Erythroblast (primary cell): ENCODE measurements at places on chromosomes 16 and 17.

GRCh38 chr16:11602321-11602720 lies 15.6 kb upstream of the LITAF start:
- DNase-seq, result no peak

DNA sequence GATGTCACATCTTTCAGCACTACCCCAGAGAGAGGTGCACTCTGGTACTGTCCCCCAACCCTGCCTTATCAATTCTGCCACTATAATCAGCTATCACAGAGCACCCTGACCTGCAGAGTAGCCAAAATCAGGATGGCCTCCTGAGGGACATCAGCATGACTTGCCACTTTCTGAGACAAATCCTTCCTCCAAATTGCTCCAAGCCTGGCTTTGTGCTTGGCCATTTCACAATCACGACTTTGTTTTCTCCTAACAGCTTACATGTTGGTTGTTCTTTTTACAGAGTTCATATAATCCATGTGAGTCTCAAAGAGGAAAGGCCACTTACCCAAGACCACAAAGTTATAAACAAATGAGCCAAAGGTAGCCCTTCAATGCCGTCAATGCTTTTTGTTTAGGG lies 449.0 kb upstream of the CDH5 start:
- DNase-seq, result no peak

DNA sequence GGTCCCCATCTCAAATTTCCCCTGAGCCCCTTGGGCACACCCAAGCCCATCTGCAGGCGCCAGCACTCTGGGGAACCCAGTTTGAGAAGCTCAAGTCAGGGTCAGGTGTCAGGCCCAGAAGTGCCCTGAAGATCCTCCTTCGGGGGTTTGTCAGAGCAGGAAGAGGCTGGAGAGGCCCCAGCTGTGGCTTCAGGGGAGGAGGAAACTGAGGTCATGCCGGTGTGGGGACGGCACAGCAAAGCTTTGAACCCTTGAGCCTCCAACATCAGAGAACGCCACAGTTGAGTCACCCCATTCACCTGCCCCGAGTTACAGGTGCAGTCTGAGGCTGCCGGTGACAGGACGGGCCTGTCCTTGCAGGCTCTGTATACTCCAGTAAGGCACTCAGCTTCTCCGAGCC lies 140.2 kb upstream of the CIBAR2 start:
- DNase-seq, result no peak

GRCh38 chr17:68694791-68695485 lies 93.8 kb upstream of the FAM20A start:
- DNase-seq, result no peak

GRCh38 chr17:47622180-47622549 lies 27.6 kb upstream of the KPNB1 start:
- no peak for DNase-seq

GRCh38 chr16:47976636-47977210 lies 179.1 kb downstream of the ABCC12 start:
- no peak for DNase-seq

DNA sequence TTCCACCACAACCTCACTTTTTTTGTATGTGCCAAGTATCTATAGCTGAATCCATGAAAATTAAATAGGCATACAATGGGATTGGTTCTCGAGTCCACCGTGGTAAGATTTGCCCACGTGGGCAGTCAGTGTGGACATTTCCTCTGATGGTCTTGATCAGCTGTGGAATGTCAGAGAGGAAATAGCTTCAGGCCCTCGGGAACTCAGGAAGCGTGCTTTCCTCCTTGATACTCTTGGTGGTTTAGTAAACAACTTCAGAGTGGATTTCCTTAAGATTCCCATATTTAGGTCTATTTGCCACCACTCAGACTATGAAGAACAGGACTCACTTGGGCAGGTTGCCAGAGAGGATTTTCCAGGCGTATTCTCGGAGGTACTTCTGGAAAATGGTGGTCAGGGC lies 152.5 kb downstream of the VPS53 start:
- no peak for DNase-seq

DNA sequence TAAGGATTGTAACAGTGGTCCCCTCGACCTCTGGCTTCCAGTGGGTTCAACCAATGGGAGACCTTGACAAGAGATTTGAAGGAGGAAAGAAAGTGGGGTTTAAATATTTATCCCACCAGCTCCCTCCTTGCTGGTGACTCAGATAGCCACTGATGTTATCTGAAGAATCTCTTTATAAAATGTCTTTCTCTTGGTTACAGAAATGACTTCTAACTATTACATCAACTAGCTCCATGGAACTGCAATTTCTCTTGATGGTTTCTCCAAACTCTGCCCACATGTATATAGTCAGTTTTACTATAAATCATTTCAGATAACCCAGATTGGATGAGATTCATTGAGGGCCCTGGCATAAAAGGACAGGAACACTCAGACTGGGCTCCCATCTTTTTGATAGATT lies 920.2 kb upstream of the SOX9 start:
- DNase-seq, result no peak

- no peak for DNase-seq
Measured at GRCh38 chr16:80620736-80621605, 80.2 kb downstream of the DYNLRB2 start.

GRCh38 chr16:81585785-81586184 lies 141.2 kb downstream of the CMIP start:
- DNase-seq, result no peak

- no peak for DNase-seq
Measured at GRCh38 chr17:56570199-56570598, 23.3 kb upstream of the NOG start.

- DNase-seq, result no peak
Measured at GRCh38 chr17:67390646-67391361, 13.7 kb downstream of the PITPNC1 start.

DNA sequence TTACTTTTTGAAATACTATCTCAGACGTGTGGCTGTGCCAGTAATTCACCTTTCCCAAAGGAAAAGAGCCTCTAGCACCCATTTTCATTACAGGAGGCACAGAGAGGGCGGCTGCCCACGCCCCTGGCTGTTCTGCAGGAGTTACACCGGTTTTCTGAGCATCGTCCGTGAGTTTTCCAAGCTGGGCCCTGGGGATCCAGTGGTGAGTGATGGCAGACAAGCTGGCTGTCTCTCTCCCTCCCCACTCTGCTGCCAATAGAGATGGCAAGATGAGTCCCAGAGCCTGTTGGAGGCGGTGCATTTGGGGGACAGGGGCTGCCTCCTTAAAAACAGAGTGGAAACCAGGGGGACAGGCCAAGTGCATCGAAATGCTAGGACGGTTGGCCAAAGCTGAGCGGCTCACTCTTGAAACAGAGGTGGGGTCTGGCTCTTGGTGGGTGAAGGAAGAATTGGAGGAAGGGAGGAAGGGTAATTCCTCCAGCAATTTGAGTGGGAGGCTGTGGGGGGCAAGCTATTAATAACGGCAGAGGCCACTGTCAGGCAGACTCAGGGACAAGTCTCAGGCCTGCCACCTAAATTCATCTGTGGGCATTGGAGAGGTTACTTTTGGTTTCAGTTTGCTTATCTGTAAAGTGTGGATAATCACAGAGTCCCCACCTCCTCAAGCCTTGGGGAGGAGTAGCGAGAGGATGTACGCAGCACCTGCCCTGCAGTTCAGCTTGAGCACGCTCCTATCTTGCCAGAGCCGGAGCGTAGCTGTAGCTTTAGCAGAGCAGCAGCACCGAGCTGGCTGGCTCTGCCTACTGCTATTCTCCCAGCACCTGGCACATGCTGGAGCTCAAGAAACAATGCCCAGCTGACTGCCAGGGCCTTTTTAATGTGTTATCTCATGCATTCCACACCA lies 7.5 kb upstream of the NOS2 start:
- DNase-seq, result peak; percentile 62

- DNase-seq, result no peak
Measured at GRCh38 chr16:81266680-81267095, 28.2 kb downstream of the BCO1 start.

GRCh38 chr17:79548116-79548515 lies 62.7 kb downstream of the RBFOX3 start:
- DNase-seq, result no peak

DNA sequence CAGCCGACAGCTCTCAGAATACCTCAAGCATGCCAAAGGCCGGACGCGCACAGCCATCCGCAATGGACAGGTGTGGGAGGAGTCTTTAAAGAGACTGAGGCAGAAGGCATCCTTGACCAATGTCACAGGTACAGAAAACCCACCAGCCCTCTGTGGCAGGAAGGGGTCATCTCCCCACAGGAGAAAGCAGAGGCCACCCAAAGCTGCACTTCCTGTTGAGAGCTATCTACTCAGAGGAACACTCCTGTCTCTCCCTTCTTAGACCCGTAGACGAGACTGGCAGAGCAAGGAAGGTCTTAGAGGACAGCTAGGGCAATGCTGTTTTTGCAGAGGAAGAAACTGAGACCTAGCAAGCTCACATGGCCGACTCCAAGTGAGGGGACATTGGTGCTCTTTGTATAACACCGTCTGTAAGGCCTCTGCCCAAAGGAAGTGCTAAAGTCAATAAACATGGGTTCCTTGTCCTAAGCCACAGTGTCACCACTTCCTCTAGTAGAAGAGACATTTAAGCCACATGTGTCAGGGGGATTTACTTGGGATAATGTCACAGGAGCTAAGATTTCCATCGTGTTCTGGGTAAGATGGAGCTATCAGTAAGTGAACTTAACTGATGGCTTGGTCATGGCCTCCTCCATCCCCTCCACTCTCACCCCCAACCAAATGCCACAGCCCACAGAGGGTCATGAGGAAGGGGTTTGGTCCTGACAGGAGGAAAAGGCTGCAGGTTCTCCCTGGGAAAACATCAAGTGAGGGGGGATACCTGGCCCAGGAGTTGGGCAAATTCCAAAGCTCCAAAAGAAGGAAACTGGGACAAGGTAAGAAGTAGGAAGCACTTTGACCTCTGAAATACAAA lies 9.4 kb downstream of the LPO start:
- DNase-seq, result no peak

- DNase-seq, result no peak
Measured at GRCh38 chr17:51496378-51496777, 236.0 kb downstream of the UTP18 start.

- DNase-seq, result no peak
Measured at GRCh38 chr17:74599448-74599939, 7.4 kb upstream of the CD300LD start.

DNA sequence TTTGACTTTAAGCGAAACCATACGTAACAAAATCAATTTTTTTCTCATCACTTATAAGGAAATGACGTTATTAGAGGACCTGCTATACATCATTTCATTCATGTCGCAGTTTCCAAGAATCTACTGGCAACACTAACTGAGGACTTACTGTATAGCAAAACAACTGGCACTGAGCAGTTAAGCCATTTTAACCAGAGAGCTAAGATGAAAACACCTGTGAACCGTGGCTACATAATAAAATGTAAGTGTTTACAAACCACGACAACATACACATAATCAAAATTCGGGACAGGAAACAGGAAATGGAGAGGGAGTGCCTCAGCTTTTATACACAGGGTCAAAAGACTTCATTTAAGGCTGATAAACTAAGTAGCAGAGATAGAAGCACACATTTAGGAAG lies 29.5 kb downstream of the METTL16 start:
- DNase-seq, result no peak

- DNase-seq, result no peak
Measured at GRCh38 chr16:29708917-29709600, 30.1 kb downstream of the QPRT start.
